ENCODE measurements at places on chromosomes 5 and 9.

DNA sequence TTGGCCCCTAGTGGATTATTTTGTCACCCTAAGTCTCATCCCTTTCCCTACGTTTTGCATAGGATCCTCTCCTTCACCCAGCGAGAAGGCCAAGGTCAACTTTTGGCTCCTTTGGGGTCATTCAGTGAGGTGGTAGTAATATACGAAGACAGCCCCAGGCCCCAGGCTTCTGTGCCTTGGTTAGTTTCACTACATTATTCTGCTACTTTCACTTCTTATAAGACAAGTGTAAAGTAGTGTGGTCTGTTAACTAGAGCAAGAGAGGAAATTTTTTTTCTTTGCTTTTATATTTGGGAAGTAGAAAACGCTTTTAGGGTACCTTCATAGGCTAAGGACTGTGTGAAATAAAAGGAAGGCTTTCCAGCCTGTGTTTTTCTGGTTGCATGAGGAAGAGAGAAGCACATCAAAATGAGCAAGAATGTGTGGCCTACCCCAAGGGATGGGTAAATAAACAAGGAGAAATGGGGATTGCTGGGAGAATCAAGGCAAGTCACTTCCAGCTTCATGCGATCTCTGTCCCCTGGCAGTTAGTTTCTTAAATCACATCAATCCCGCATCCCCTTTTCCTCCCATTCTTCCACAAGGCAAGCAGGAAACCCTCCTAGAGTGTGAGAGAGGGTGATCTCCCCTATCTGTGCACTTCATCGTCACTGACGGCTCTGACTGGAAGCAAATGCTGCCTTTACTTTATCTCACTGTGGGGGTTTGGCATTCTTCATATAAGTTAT lies 677.0 kb upstream of the WWC1 start:
- DNase-seq: no peak

- DNase-seq: no peak
Measured at GRCh38 chr5:108788142-108788541, 40.4 kb downstream of the FER start.

DNA sequence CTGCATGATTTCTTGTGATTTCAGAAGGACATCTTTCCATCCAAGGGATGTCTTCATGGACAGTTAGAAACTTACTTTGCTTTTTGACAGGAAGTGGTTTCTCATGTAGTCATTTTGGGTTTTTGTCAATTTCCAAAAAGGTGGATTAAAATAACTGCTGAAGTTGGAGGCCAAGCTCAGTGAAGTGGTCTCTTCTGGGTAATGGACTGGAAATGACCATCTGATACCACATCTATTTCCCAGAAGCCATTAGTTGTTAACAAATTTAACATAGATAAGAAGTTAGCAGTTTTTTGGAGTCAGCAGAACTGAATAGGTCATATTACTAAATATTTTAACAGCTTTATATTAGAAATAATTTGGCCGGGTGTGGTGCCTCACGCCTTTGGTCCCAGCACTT lies 86.2 kb upstream of the MYO10 start:
- DNase-seq: no peak

GRCh38 chr9:27086818-27087680 lies 22.0 kb upstream of the TEK start:
- DNase-seq: peak; percentile 70

- DNase-seq: peak; percentile 25
Measured at GRCh38 chr5:43649256-43649655, 46.3 kb downstream of the NNT start.

DNA sequence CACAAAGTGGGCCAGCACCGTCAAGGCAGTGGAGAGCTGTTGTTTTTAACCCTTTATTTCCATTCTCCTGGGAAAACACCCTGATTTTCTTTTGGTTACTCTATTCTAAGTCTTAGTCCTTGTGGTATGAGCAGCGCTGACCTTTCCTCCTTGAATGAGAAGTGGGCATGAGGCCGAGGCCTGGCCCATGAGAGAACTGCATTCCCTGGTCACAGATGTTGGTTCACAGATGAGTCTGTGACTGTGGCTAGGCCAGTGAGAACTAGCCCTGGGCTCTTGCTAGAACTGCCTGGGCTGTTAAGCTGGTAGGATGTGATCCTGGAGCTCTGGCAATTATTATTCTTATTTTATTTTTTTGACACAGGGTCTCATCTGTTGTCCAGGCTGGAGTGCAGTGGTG lies 71.7 kb upstream of the KLF9 start:
- no peak for DNase-seq

GRCh38 chr5:150599917-150600511 lies 40.4 kb upstream of the SYNPO start:
- peak; percentile 79 for DNase-seq

- DNase-seq: peak; percentile 85
Measured at GRCh38 chr5:113153512-113154097, 177.0 kb downstream of the DCP2 start.

DNA sequence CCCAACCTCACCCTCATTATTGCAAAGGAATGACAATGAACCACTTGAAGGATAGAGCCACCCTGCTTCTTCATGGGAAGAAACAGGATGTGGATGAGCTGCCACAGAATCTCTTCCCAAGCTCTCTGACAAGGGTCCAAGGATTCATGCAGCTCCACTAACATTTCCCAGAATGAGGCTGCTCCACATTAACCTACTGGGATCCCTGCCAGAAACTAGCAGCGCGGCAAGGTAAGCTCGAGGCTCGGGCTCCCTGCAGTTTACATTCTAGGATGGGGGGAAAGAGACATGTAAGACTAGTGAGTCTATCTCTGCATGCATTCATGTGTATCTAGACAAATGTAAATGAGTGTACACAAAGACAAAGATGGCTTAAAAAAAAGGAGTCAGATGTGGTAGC lies 12.1 kb downstream of the DCAF12 start:
- DNase-seq: no peak

GRCh38 chr9:124652203-124652602 lies 118.9 kb downstream of the NR6A1 start:
- no peak for DNase-seq

DNA sequence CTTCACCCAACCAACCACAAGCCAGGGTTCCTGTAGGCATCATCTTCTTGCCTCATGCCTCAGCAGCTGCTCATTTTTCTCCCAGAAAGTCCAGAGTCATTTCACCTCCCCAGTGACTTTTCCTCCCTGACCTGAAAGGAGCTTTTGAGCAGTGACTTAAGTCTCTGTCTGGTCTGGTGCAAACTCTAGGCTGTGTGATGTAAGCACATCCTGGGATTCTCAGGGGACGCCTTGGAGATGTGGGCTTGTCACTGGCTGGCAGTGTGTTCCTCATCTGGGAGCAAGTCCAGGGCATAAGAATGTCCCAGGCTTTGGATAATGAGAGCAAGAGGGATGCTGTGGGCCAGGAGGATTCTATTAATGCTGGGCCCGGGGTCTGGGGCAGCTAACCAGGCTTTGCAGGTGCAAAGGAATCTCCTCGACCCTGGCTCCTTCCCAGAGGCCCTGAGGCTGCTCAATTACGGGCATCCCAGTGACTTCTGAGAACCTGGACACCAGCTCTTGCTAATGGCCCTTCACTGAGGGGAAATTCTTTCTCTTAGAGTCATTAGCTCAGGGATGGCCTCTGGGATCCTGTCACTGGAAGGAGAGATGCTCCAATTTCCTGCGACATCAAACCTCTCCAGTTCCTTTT lies 211.0 kb upstream of the PANK3 start:
- no peak for DNase-seq

DNA sequence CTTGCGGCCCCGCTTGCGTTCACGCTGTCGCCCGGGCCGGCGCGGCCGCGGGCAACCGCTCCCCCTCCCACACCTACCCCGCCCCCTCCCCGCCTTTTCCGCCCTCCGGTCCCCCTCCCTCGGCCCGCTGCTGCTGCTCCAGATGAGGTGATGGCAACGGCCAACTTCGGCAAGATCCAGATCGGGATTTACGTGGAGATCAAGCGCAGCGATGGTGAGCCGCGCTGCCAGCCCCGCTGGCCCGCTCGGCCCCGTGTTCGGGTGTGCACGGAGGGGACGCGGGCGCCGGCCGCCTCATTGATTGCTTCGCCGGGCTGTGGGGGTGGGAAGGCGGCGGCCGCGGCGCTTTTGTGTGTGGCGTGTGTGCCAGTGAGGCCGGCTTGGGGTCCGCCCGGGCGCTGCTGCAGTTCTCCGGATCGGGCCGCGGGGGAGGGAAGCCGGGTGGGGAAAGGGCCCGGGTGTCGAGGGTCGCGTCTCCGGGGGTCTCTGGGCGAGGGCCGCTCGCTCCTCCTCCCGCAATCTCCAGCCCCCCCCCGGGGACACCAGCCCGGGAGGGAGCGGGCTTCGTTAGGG lies 403 bp downstream of the KIF2A start:
- no peak for DNase-seq

DNA sequence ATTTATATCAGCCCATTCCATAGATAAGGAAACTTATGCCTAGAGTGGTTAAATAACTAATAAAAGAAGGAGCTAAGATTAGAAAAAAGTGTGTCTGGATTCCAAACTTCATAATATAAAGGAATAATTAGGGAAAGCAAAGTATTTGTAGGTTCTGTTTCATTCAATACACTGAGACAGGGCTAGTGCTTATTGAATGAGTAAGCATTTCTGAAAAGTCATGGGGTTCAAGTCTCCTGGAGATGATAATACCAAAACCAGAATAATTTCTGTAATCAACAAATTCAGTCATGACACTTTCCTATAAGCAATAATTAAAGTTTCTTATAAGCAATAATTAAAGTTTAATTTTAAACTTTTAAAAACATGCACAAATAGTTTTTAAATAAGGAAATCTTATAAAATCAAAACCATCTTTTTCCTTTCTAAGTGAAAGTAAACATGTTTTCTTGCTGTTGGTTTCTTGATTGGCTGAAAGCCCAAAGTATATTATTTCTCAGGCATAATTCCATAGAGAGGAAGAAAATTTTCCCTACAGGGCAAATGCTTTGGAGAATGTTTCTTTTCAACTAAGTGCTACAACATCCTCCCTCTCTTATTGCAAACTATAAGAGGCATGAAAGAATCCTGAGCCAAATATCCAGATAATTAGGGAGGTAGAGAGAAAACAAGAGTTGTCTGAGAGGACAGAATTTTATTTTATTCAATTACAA lies 510.2 kb downstream of the PRELID2 start:
- no peak for DNase-seq

GRCh38 chr9:78831726-78832125 lies 534.8 kb downstream of the PSAT1 start:
- DNase-seq: no peak

GRCh38 chr5:126335886-126336285 lies 87.3 kb upstream of the GRAMD2B start:
- DNase-seq: peak; percentile 87

GRCh38 chr9:112601636-112602035 lies 115.0 kb downstream of the KIAA1958 start:
- peak; percentile 36 for DNase-seq

DNA sequence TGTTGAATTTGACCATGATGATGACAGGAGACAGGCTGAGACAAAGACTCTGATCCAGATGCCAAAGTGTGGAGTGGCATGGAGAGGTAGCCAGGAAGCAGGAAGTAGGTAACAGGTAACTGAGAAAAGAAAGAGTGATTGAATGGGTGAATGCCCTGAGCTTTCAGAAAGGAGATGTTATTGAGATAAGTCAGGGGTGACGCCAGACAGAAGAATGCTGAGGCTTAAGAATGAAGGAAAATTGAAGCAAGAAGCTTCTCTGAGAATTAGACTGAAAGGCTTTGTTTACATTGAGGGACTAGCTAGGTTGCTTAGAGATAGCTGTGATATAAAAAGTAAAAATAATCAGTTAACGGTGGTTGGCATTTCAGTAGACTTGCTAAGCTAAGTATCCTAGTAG lies 165.7 kb downstream of the PSAT1 start:
- no peak for DNase-seq

DNA sequence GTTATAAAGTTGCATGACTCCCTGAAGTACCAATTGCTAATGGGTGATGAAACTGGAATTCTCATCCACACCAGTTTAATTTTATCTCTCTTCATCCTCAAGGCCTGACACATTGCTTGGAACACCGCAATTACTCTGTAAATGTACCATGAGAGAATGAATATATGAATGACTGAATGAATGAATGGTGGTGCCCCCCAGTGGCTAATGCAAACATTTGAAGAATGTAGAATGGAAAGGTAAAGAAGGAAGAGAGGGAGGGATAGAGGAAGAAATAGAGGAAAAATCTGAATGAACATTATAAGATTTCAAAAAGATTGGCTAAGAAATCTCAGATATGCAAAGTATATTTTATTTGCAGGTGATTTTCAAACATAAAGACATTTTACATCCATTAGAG lies 13.1 kb downstream of the PAPPA start:
- DNase-seq: no peak

DNA sequence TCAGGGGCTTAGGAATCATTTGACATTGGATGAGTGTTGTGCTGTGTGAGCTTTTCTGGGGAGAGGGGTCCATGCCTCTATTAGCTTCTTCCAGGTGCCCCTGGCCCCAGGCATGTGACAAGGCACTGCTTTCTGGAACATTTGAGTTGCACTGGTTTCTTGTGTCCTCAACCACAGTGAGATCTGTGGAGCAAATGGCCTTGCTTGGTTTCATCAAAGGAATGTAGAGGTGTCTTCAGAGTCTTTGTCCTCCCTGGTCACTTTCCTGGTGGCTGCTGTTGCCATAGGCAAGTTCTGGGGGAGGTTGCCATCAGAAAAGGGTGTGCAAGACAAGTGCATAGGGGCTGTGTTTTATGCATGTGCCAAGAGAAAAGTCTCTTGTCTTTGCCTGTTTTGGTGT lies 157.5 kb downstream of the MACROH2A1 start:
- no peak for DNase-seq

- DNase-seq: no peak
Measured at GRCh38 chr5:23684103-23684502, 176.7 kb downstream of the PRDM9 start.

DNA sequence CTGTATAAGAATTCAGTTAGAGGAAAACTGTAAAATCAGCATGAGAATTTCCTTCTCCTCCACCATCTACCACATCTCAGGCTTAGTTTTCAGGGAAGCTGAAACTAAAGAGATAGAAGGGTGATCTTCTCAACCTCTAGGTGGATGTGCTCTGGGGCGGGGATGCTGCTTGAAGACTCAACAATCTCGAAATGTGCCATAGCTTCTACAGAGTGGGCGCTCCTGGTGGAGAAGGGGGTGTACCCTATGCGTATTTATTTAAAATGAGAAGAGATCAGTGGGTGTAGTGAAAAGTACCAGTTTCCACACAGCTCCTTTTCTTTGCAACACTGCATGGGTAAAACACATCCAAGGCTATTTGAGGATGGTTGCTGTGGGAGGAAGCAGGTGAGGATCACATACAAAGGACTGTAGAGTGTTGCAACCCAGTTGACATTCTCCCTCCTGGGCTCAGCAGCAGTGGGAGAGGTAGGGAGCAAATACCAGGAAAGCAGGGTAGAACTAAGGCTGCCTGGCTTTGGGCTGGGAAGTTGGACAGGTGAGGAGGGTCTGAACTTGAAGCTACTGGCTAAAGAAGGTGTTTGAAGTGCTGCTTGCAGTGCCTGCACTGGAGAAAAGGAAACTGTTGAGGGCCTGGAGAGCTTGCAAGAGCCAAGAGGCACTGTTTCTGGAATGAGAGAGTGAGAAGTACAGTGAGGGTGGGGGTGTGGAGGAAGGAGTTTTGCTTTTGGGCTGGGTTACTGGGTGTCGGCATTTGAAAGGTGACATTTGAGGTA lies 73.1 kb downstream of the MAST4 start:
- no peak for DNase-seq

- DNase-seq: no peak
Measured at GRCh38 chr9:35839926-35840325, 10.9 kb downstream of the TMEM8B start.

Data from fibroblast of skin of abdomen (primary cell).